ENCODE measurements at places on chromosomes 12 and 14.

GRCh38 chr12:11685316-11685715, 35.8 kb downstream of the ETV6 start:
- no peak for DNase-seq
- H3K36me3 ChIP-seq = peaks cover 8% of the 10 kb centered on the region

- no peak overlapping the region for H3K27ac ChIP-seq
- no peaks in the 10 kb centered on the region for H3K27me3 ChIP-seq
- no peak overlapping the region for H3K4me3 ChIP-seq
- H3K36me3 ChIP-seq = no peaks in the 10 kb centered on the region
- H3K4me1 ChIP-seq = no peaks in the 10 kb centered on the region
- no peak for DNase-seq
These were observed 216.1 kb downstream of the PPM1H start for GRCh38 chr12:62718762-62719426.

DNA sequence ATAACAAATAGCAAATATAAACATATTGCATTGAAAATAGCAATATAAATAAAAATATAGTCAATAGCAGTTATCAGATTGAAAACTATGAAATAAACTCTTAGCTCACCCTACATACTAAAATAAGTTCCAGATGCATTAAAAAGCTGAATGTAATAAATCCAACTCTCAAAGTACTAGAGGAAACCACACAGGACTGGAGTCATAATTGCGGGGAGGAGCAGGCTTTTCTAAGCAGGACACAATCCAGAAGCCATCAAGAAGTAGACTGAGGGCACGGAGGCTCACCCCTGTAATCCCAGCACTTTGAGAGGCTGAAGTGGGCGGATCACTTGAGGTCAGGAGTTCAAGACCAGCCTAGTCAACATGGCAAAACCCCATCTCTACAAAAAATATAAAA, 22.2 kb downstream of the GSC start:
- no peaks in the 10 kb centered on the region for H3K4me1 ChIP-seq
- no peak overlapping the region for H3K27ac ChIP-seq
- no peaks in the 10 kb centered on the region for H3K36me3 ChIP-seq
- H3K27me3 ChIP-seq = peaks cover 4% of the 10 kb centered on the region
- DNase-seq = no peak

- H3K4me1 ChIP-seq = no peaks in the 10 kb centered on the region
- no peak for DNase-seq
- H3K4me3 ChIP-seq = no peak overlapping the region
- H3K27me3 ChIP-seq = no peaks in the 10 kb centered on the region
- no peak overlapping the region for H3K27ac ChIP-seq
- peaks cover 10% of the 10 kb centered on the region for H3K36me3 ChIP-seq
These were observed 9.9 kb downstream of the SAV1 start for GRCh38 chr14:50658203-50658602.

- H3K27ac ChIP-seq = no peak overlapping the region
- peaks cover 8% of the 10 kb centered on the region for H3K36me3 ChIP-seq
- H3K4me3 ChIP-seq = no peak overlapping the region
- H3K27me3 ChIP-seq = no peaks in the 10 kb centered on the region
- DNase-seq = no peak
These were observed 408.5 kb upstream of the RGS6 start for GRCh38 chr14:71523630-71524319.

DNA sequence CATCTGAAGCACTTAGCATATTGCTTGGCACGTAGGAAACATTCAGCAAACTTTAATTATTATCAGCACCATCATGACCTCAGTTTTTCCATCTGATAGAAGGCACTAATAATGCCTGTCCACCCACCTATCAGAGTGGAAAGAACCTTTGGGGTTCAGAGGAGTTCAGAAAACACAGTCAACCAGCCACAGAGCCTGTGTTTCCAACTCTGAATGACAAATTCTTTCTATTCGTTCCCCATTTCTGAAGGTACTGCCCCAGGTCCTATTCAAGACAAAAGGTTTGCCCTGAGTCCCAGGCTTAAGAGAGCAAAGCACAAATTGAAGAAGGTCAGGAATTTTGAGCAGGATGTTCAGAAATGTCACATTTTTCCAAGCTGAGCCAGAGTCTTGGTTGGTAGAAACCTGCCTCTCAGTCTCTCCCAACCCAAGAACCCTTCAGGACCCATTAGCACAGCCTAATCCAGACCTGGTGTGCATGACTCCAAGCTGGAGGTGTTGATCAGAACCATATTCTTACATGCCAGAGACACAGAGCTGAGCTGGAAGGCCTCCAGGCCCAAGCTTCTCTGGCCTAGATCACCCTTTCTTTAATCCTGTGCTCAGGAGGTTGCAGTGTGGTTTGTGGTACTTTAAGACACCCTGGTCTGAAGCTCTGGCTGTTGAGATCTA, 114.4 kb downstream of the TBX5 start:
- no peaks in the 10 kb centered on the region for H3K4me1 ChIP-seq
- no peaks in the 10 kb centered on the region for H3K36me3 ChIP-seq
- H3K27ac ChIP-seq = no peak overlapping the region
- no peak for DNase-seq
- peaks cover 6% of the 10 kb centered on the region for H3K27me3 ChIP-seq

DNA sequence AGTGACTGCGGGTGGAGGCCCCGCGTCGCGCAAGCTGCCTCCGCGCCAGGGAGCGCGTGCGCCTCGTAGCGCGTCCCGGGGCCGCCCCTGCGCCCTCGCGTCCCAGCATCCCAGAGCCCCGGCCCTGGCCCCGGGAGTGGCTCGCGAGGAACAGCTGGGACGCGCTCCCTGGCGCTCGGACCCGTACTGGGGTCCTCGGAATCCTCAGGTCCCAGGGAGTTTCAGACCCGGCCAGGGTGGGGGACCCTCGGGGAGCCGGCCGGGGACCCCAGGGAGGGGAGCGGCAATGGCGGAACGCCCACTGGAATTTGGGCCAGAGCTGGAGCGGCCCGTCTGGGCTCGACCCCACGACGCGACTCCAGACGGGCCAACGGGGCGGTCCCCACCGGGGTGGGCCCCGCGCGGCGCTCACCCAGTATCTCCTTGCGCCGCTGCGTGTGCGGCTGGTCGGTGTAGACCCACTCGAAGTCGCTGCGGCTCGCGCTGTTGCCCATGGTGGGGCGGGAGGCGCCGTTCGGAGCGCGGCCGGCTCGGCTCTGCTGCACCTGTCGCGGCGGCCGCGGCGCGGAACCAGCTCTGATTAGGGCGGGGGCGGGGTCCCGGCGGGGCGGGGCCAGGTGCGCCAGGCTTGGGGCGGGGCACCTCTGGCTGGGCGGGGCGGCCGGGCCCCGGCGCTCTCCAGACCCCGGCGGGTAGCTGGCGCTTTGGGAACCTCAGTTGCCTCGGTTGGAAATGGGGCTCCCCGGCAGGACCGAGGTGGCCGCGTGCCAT, at the start of gene DEGS2:
TSS of gene DEGS2 (minus strand) at position 552 of the 771 bp plus-strand sequence. CDS start at position 494, 58 bp downstream.
- peaks cover 4% of the 10 kb centered on the region for H3K36me3 ChIP-seq
- H3K4me3 ChIP-seq = peak within 1 kb of the TSS; percentile 62
- peaks cover 6% of the 10 kb centered on the region for H3K4me1 ChIP-seq

GRCh38 chr14:89365061-89365801, 51.8 kb downstream of the FOXN3 start:
- peak overlapping the region; percentile 76 for H3K4me3 ChIP-seq
- DNase-seq = peak; percentile 55
- peaks cover 64% of the 10 kb centered on the region for H3K4me1 ChIP-seq

GRCh38 chr14:23633160-23633701, 2.9 kb upstream of the DHRS2 start:
- H3K27me3 ChIP-seq = no peaks in the 10 kb centered on the region
- H3K27ac ChIP-seq = no peak overlapping the region
- peaks cover 5% of the 10 kb centered on the region for H3K4me1 ChIP-seq
- H3K4me3 ChIP-seq = no peak overlapping the region
- no peak for DNase-seq
- no peaks in the 10 kb centered on the region for H3K36me3 ChIP-seq

DNA sequence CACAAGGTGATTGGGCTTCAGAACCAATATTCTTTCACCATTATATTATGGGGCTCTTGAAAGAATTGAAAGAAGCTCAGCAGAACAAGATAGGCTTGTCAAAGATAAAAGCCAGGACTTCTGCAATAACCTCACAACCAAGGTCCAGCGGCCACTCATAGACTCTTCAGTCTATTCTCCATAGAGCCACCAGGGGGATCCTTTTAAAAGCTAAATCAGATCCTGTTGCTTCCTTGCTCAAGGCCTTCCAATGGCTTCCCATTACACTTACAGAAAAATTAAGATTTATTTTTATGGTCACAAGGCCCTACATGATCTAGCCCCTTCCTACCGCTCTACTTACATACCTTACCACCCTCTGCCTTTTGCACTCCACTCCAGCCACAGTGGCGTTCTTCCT, 169.6 kb downstream of the C12orf42 start:
- no peaks in the 10 kb centered on the region for H3K27me3 ChIP-seq
- H3K36me3 ChIP-seq = peaks cover 3% of the 10 kb centered on the region
- no peak overlapping the region for H3K27ac ChIP-seq
- DNase-seq = no peak
- no peak overlapping the region for H3K4me3 ChIP-seq

- peak within 1 kb of the TSS; percentile 15 for H3K4me3 ChIP-seq
- DNase-seq = peak; percentile 8
- H3K27ac ChIP-seq = no peak within 1 kb of the TSS
These were observed at the start of gene KCNJ8 for GRCh38 chr12:21774358-21775132. KCNJ8 (minus strand) TSS chr12:21774706; CDS start chr12:21773616, 1,090 bp downstream.

DNA sequence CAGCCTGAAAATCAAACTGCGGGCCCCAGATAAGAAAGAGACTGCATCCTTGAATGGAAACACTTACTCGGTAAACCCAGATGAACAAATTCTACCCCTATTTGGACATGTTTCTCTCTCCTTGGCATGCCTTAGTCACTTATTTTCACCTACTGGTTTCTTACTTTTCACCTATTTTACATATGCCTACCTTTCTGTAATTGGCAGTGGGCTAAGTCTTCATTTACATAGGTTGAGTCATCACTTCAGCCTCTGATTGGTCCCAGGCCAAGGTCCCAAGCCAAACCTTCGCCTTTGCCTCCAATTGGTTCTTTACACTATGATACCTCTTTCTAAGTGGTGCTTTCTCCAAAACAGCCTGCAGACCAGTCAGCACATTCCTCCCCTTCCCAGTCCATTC, 111.3 kb downstream of the DYRK2 start:
- H3K27ac ChIP-seq = peak overlapping the region; percentile 86
- peak; percentile 13 for DNase-seq
- peak overlapping the region; percentile 55 for H3K4me3 ChIP-seq
- H3K27me3 ChIP-seq = no peaks in the 10 kb centered on the region
- peaks cover 5% of the 10 kb centered on the region for H3K36me3 ChIP-seq

- H3K27me3 ChIP-seq = no peaks in the 10 kb centered on the region
- no peak overlapping the region for H3K27ac ChIP-seq
- no peaks in the 10 kb centered on the region for H3K4me1 ChIP-seq
- no peak overlapping the region for H3K4me3 ChIP-seq
These were observed 88.7 kb downstream of the RIC8B start for GRCh38 chr12:106863189-106863588.

GRCh38 chr12:91982946-91983345, 162.7 kb downstream of the BTG1 start:
- H3K36me3 ChIP-seq = peaks cover 8% of the 10 kb centered on the region
- H3K4me1 ChIP-seq = peaks cover 41% of the 10 kb centered on the region
- H3K4me3 ChIP-seq = no peak overlapping the region
- no peak for DNase-seq
- H3K27ac ChIP-seq = no peak overlapping the region
- H3K27me3 ChIP-seq = no peaks in the 10 kb centered on the region

DNA sequence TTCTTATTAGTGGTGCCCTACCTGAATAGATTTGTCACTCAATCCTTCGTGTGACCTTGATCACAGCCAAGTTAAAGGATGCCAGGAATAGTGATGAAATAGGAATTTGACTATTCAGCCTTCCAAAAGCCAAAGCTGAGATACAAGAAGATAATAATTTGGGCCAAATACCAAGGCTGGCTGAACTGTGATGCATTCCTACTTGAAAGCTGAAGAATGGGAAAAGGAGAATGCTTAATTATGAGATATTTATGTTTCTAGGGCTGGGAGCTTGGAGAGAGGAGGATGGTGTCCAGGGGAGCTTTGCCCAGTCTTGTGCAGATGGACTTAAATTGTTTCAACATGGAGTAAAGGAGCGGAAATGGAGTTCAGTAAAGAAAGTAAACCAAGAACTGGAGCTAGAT, 5.2 kb downstream of the RNASE7 start:
- no peak for DNase-seq
- no peak overlapping the region for H3K27ac ChIP-seq
- H3K4me3 ChIP-seq = no peak overlapping the region
- H3K36me3 ChIP-seq = no peaks in the 10 kb centered on the region
- peaks cover 16% of the 10 kb centered on the region for H3K27me3 ChIP-seq

- no peak overlapping the region for H3K4me3 ChIP-seq
- DNase-seq = no peak
- H3K27me3 ChIP-seq = no peaks in the 10 kb centered on the region
- H3K27ac ChIP-seq = no peak overlapping the region
- no peaks in the 10 kb centered on the region for H3K36me3 ChIP-seq
These were observed 64.2 kb downstream of the CLMN start for GRCh38 chr14:95255487-95255886.

DNA sequence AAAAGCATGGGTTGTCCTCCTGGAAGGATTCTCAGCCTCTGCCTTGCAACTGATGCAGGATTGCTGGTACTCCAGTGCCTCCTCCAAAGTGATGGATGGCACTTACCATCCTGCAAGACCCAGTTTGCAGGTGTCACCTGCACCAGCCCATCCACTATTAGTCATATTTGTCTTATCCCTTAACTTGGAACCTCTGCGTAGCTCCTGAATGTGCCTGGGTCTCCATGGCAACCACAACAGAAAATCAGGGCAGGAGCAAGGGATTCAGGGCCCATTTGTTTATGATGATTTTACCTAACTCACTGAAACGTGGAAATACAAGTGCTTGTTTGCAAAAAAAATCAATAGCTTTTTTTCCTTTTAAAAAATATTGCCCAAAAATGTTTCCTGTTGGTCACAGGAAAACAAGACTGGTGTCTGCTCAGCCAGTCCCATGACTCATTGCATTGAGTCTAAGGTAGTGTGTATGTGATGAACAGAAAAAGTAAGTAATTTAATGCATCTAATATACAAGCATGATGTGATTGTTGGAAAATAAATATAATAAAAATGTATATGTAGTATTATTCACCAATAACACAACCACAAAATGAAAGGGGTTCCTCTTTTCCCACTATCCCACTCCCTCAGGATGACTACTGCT, 1196.3 kb upstream of the TMEM132C start:
- no peaks in the 10 kb centered on the region for H3K36me3 ChIP-seq
- no peak overlapping the region for H3K27ac ChIP-seq
- DNase-seq = no peak
- H3K4me3 ChIP-seq = no peak overlapping the region
- H3K4me1 ChIP-seq = no peaks in the 10 kb centered on the region

DNA sequence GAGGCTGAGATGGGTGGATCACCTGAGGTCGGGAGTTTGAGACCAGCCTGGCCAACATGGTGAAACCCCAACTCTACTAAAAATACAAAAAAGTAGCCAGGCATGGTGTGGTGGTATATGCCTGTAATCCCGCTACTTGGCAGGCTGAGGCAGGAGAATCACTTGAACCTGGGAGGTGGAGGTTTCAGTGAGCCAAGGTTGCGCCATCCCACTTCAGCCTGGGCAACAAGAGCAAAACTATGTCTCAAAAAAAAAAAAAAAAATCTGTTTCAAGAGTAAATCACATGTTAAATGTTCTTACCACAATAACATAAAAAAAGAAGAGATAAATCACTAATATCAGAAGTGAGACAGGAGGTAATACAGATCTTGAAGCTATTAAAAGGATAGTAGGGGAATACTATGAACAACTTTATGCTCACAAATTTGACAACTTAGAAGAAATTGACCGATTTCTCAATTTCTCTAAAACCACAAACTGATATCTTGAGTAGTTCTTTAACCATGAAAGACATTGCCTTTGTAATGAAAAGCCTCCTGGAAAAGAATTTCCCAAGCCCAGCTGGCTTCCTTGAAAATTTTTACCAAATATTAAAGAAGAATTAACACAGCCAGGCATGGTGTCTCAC, 37.7 kb downstream of the TAOK3 start:
- no peak for DNase-seq
- H3K27ac ChIP-seq = no peak overlapping the region
- no peak overlapping the region for H3K4me3 ChIP-seq
- H3K27me3 ChIP-seq = no peaks in the 10 kb centered on the region
- H3K36me3 ChIP-seq = peaks cover 23% of the 10 kb centered on the region
